Colonic mucosa (tissue), 4 donors: ENCODE measurements at places on chromosomes 13 and 19.

DNA sequence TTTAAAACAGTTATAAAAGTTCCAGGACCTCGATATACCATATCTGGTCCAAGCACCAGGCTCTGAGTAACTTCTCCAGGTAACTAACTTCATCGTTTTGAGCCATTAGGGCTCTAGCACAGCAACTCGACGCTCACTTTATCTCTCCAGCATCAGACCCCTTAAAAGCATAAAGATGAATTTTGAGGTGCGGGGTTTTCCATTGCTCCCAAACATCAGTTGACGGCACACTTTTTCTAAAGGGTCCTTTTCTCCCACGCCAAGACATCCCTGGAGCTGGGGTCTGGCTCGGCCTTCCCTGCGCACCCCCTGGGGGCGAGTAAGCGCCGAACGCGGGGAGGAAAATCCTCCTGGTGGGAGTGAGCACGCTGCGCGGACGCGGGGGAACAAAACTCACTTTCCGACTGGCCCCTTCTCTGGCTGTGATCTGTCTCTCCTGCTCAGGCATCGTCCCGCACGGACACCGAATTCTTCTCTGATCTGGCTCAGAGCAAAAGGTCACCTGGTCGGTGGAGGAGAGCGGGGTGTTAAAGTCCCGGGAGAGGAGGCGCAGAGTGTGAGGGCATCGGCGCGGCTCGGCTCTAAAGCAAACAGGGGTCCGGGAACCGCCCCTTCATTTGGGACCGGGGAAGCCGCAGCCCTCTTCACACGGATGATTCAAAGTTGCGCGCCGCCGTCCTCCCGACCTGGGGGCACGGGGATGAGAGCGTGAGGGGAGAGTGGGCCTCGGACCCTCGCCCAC is at the start of gene ATP7B:
TSS of gene ATP7B (minus strand) at position 561 of the 742 bp plus-strand sequence. CDS start at position 448, 113 bp downstream.
- peak; percentile 41 for DNase-seq

DNA sequence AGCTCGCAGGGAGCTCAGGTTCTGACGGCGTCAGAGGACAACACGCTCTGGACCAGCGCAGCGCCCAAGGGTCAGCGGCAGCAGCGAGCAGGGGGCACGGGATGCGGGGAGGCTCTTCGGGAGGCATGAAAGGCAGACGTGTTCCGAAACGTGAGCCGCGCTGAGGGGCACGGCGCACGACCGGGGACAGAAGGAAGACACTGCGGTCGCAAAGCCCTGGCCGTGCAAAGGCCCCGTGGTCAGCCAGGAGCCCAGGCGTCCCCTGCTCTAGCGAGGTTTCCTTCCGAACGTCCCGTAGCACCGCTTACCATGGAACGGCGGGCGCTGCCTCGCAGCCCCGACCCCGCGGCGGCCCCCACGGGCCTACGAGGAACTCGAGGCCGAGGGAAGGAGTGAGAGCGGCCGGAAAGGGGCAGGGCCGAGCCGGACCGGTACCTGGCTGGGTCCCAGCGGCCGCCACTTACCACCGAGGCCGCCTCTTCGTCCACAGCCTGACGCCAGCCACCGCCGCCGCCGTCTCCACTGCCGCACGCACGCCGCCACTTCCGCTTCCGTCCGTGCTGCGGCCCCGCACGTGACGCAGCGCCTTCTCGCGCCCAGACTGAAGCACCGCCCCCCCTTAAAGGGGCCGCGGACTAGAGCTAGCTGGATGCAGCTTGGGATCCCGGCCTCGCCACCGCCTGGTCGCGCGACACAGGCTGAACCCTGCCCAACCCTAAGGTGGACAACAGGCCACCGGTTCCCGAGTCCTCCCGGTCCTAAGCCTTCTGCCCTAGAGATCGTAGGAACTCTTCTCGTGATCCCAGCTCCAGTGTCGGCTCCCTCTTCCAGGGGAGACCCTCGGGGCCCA is 9.4 kb downstream of the ABHD17A start:
- DNase-seq, result peak; percentile 95

DNA sequence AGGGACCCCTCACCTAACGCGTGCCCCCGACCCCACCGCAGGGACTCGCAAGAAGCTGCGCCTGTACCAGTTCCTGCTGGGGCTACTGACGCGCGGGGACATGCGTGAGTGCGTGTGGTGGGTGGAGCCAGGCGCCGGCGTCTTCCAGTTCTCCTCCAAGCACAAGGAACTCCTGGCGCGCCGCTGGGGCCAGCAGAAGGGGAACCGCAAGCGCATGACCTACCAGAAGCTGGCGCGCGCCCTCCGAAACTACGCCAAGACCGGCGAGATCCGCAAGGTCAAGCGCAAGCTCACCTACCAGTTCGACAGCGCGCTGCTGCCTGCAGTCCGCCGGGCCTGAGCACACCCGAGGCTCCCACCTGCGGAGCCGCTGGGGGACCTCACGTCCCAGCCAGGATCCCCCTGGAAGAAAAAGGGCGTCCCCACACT is 4.7 kb upstream of the MYBPC2 start:
- DNase-seq, result peak; percentile 78

DNA sequence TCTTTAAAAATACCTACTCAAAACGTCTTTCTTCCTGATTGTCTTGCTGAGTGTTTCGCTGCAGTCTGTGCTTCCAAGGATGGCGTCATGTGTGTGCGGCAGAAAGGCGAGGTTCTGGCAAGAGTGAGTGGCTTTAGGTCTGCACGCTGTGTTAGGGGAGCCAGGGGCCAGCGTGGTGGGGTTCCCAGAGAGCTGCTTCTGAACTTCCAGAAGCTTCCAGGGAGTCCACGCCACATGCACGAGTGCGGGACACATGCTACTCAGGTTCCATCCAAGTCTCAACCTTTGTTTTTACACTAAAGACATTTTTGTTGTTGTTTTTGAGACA is 67.9 kb downstream of the ATP11A start:
- DNase-seq, result no peak

- no peak for DNase-seq
These were observed 45.8 kb downstream of the SLC7A9 start for GRCh38 chr19:32823747-32824102.

GRCh38 chr19:1064661-1065605 is 2.0 kb upstream of the ARHGAP45 start:
- peak; percentile 73 for DNase-seq

DNA sequence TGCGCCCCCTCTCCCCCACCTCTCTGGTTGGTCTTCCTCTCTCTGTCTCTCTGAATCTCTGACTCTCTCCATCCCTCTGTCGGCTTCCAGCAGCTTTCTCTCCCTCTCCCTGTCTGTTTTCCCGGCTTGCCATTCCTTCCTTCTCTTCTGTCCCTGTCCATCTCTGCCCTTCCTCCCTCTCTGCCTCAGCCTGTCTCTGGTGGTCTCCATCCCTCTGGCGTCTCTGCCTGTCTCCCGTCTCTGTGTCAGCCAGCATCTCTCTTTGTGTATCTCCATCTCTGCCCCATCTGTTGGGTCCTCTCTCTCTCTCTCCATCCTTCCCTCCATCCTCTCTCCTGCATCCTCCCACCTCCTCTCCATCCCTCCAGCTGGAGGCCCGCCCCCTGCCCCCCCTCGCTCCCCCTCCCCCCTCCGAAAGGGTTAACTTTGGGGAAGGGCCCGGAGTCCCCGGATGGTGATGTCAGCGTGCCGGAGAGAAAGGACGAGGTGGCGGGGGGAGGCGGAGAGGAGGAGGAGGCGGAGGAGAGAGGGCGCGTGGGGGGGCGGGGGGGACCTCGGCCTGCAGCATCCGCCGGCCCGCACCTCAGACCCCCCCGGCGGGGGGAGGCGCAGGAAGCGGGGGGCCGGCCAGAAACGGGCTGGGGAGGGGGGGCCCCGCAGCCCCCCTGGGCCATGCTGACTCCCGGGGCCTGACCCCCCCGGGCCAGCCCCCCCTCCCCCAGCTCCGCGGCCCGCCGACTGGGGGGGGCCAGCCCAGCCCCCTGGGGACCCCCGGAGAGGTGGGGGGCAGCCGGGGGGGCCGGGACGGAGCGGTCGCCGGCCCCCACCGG is at the start of gene BRSK1:
TSS of gene BRSK1 (plus strand) at position 450 of the 830 bp plus-strand sequence. CDS start 446 bp downstream, outside the sequence.
- no peak for DNase-seq

DNA sequence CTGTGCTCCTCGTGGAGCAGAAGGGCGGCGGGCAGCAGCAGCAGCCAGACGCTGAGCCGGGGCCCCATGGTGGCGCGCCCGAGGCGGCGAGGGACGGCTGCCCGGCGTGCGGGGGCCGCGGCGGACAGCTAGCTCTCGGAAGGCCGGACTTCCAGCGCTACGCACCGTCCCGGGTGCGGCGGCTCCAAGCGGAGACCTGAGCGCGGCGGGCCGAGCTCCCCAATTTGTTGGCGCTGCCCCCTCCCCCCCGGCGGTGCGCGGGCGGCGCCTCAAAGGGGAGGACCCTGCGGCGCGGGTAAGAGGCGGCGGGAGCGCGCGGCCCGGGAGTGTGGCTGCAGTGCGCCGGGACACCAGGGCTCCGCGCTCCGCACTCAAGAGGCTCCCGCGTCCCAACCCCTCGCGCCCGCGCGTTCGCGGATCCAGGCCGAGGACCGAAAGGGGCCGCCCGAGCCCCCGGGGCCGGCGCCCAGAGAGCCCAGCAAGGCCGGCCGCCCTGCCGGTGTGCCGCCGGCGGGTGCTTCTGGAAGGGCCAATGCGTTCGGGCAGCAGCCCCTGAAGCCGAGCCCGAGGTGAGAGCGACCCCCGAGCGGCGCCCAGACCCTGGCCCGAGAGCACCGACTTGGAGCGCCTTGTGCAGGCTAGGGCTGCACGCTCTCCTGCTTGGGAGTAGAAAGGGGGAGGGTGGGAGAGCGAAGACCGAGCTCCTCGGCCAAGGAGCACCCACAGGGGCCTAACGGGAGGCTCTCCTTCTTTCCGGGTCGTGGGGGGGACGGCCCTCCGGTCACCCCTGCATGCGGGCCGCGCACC is at the start of the genes COL4A1 and COL4A2:
TSS of gene COL4A1 (minus strand) at position 198 of the 807 bp plus-strand sequence. CDS start at position 68, 130 bp downstream.
TSS of gene COL4A2 (plus strand) at position 325 of the 807 bp plus-strand sequence. CDS start 620 bp downstream, outside the sequence.
- peak; percentile 54 for DNase-seq

GRCh38 chr13:40619479-40619814 is 47.0 kb downstream of the FOXO1 start:
- DNase-seq, result no peak

GRCh38 chr13:74134777-74135325 is 647 bp upstream of the KLF12 start:
- DNase-seq, result peak; percentile 70

DNA sequence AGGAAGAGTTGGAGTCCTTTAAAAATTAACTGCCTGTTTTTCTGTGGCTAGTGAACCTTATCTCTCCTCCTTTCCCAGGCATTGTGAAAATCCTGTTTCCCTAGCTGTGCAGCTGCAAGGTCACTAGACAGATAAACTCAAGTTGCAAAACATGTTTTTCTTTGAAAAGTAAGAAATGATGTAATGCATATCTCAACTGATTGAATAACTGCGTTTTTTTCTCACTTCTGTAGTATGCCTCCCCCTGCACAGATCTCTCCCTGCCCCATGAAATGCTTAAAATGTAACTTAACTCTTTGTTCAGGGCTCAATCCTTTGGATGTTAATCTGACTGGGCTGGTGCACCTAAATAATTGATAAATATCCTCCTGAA is 27.7 kb upstream of the CYSLTR2 start:
- DNase-seq, result no peak

GRCh38 chr19:37991176-37991835 is 84.3 kb downstream of the SIPA1L3 start:
- no peak for DNase-seq

- DNase-seq, result no peak
These were observed 440.4 kb downstream of the FGF9 start for GRCh38 chr13:22111152-22111783.

DNA sequence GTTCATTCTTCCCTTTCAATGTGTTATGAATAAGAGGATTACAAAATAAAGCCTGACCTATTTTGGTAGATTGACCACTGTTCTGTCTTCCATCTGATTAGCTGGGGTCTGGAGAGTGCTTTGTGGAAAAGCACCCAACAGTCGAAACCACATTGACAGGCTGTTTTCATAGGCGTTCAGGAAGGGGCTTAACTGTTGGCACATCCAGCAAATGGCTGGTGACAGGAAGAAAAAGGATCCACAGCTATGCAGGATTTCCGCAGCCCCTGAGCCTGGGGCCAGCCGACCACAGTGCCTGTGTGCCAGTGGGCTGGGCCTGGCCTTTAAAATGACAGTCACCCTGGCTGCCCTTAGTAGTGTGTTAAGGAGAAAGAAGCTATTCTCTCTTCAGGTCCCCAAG is 113.3 kb downstream of the SIPA1L3 start:
- DNase-seq, result no peak

DNA sequence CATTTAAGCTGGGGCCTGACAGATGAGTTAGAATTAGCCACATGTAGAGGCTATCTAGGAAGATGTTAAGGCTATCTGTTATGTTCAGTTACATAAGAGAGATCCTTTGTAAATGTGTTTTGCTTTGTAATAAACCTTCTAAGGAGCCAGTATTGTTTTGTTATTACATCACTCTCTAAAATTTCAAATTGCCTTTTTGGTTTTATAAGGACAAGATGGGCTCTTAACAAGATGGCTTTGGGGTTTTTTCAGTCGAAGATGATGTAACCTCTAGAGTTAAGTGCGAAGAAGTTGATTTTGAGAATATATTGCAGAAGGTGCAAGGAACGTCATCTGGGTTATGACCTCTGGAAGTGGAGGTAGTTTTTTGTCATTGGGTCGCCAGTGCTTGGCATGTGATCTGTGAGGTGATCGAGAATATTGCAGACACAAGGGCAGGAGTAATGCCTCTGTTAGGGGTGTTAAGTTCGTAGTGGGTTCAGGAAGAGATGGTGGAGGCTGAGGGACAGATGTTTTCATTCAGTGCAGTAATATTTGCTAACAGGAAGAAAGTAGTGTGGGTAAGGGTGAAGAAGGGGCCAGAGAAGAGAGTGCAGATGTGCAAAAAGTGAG is 12.7 kb downstream of the LSM14A start:
- DNase-seq, result no peak

DNA sequence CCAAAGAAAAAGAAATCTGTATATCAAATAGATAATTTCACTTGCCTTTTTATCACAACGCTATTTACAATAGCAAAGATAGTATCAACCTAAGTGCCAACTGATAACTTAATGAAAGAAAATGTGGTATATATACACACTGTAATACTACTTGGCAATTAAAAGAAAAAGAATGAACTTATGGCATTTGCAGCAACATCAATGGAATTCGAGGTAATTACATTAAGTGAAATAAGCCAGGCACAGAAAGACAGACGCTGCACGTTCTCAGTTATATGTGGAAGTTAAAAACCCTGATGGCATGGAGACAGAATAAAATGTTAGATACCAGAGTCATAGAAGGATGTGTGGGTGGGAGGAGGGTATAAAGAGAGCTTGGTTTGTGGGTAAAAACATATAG is 1260.5 kb upstream of the PCDH9 start:
- DNase-seq, result no peak

DNA sequence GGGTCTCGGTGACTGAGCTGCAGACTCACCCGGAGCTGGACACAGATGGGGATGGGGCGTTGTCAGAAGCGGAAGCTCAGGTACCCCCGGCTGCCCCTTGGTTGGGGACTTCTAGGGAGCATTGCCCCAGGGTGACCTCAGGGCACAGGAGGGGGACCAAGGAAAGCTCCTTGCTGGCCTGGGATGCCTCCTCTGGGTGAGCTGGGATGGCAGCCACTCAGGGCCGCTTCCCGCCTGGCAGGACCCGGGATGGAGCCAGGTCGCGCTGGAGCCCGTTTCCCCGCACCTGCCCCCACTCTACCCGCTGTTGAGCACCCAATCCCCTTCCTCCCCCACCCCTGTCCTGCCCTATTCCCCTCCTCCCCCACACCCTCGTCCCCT is 10.8 kb downstream of the PRKCSH start:
- DNase-seq, result no peak
